ENCODE measurements at places on chromosomes 13 and 19.
A peak's percentile ranks its signal among the peaks of the same experiment; 100 is the strongest.

GRCh38 chr13:49219647-49220035, 497 bp upstream of the MLNR start:
- DNase-seq = no peak

DNA sequence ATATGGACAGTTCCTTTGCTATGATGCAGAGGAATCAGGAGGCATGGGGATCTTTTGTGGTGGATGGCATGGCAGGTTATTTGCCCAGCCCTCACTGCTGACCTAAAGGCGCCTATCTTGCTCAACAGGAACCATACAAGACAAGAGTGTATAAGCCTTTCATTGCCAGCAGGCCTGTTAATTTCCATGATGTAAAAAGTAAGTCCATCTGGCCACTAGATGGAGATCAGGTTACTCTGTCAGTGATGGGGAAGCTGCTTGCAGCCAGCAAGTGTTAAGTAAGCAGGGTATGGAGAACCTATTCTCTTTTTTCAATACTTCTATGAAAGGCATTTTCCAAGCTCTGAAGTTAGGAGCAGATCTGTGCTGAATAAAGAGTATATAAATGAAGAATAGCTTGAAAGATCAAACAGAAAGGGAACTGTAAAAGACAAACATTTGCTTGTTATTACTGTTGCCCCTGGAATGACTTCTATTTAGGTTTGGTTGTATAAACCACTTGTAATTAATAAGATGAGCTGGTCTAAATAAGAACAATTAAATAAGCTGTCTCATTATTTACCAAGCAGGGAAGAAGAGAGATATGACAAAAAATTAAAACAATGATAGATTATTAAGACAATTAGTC, 210.9 kb downstream of the RGCC start:
- peak; percentile 94 for DNase-seq

DNA sequence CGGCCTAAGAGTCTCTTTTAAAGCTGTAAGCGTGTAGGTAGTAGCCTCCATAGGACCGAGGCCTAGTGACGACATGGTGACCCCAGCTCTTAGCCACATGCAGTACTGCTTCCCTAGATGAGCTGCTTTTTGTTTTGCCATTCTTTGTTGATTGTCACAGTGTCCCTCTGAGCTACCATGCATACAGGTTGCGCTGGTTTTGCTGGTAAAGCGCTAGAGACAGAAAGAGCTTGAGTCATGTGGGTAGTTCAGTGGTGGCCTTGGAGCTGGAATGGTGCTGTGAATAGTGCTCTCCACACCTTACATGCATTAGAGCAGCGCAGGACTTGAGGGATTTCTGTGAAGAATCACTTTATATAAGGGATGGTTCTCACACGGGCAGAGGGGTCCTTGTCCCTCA, 5.1 kb downstream of the HNRNPM start:
- no peak for DNase-seq

DNA sequence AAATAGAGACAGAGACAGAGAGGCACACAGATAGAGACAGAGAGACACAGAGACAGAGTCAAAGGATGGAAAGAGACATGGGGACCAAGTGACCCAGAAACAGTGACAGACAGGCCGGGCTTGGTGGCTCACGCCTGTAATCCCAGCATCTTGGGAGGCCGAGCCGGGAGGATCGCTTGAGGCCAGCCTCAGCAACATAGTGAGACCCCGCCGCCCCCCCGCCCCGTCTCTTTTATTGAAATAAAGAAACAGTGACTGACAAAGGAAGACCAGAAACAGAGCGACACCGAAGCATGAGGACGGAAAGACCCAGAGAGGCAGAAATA, 848 bp upstream of the NECTIN2 start:
- DNase-seq = no peak

DNA sequence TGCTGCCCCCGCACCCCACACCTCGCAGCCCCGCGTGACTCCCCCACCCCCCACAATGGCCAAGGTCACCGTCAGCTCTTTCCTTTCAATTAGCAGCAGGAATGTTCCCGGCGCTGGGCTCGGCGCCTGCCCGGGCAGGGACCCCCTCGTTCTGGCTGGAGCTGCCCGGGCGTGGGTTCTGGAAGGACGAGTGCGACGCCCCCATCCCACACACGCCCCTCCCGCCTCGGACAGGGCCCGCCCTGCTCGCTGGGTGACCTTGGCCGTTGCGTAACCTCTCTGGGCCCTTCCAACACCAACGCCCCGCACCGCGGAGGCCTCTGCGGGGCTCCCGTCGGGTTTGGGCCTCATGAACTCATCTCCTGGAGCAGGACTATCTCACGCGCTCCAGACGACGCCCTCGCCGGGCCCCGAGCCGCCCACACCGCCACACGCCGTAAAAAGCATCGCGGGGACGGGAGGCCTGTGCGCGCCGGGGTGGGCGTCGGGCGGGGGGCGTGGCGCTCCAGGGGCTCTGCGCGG, 10.3 kb downstream of the PALM start:
- peak; percentile 37 for DNase-seq

DNA sequence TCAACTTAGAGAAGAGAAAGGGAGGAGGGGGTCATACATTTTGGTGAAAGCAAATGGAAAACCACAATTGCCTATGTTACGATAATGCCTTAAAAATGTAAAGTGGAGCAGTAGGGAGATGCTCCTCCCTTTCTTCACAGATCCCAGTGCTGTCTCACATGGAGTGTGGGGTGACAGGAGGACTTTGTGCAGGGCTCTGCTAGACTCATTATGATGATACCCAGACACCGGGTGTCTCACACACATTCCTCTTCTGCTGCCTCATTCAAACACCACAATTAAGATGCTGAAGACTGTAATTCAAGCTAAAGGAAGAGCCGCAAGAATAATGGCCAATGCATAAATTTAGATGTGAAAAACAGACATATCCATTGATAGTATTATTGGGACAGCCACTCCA, 150.6 kb downstream of the LHFPL6 start:
- DNase-seq = peak; percentile 9

DNA sequence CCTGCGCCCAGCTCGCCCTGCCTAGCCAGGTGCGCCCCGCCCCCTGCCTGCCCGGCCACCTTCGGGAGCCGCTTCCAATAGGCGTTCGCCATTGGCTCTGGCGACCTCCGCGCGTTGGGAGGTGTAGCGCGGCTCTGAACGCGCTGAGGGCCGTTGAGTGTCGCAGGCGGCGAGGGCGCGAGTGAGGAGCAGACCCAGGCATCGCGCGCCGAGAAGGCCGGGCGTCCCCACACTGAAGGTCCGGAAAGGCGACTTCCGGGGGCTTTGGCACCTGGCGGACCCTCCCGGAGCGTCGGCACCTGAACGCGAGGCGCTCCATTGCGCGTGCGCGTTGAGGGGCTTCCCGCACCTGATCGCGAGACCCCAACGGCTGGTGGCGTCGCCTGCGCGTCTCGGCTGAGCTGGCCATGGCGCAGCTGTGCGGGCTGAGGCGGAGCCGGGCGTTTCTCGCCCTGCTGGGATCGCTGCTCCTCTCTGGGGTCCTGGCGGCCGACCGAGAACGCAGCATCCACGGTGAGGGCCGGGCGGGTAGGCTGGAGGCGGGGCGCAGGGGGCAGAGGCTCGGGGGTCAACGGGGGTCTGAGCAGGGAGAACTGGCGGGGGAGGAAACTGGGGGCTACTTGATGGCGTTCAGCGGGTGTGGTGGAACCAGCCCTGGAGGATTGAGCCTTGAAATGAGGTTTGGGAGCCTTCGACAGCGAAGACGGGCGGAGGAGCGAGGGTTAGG, at the start of gene SPINT2:
SPINT2 (plus strand) TSS at position 88 of the 727 bp plus-strand sequence; CDS start at position 408, 320 bp downstream.
- no peak for DNase-seq

- no peak for DNase-seq
These were observed 5.5 kb downstream of the ISYNA1 start for GRCh38 chr19:18432275-18433014.

GRCh38 chr19:13942023-13942684, 3.9 kb upstream of the PODNL1 start:
- DNase-seq = peak; percentile 20

DNA sequence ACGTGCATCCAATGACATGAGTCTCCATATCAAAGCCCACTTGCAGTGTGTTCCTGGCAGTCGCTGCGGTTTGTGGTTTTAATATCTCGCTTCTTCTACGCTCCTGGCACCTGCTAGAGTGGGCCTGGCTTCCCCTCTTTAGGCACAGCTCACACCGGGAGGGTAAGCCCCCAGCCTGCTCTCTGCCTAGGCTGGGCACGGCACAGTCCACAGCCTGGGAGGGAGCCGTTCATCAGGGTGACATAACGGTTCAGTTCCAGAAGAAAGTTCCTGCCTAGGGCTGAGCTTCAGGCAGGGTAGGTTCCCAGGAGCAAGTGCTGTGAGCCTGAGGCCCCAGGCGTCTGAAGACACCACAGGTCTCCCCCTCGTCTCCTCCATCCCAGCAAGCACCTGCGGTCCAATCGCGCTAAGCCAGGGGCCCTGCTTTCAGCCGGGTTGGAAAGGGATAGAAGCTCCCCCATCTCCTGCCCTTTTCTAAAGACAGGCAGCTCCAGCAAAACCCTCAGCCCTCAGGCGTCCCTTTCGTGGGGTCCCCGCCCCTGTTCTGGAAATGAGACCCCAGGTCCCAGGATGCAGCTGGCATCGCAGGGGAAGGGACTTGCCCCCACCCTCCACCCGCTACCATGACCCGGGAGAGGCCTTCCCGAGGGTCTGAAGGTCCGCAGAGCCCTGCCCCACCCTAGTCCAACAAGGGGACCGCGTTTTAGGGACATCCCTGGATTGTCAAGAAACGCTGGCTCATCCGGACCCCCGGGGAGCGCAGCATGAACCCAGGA, 121.6 kb upstream of the ZNF507 start:
- DNase-seq = no peak

DNA sequence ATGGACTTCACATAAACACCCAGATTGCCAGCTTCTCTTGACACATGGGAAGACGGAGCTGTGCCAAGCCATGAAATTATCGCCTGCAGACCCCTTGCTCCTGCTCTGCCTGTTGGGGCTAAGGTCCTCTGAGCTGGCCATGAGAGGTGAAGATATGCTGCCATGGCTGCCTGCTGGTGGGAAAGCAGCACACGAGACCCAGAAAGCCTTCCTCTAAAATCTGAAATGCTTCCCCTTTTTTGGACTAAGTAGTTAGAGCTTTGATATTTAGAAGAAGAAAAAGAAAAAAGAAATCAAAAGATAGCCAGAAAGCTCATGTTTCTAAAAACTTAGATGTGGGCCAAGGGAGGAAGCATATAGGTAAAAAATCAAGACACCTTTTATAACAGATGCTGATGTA, 11.2 kb downstream of the WDFY2 start:
- no peak for DNase-seq

DNA sequence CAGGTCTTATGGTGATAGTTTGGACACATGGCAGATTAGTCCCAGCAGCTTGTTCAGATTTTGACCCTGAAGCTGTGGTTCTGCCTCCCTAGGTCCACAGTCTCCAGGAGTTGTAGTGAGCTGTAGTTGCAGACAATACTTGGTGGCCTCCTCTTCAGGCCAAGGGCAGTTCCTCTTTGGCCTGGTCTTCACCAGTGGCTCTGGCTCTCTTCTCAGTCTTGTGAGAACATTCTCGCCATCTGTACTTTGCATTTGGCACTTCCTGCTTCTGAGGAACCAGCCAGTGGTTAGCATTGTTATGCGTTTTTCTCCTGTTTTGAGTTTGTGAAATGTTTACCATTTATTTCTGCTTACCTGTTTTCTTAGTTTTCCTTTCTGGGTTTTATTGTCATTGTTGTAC, 40.7 kb downstream of the PCCA start:
- DNase-seq = no peak

GRCh38 chr19:3607303-3608078, 816 bp upstream of the TBXA2R start:
- peak; percentile 40 for DNase-seq

- no peak for DNase-seq
These were observed 27.9 kb upstream of the RCBTB2 start for GRCh38 chr13:48560657-48561337.

DNA sequence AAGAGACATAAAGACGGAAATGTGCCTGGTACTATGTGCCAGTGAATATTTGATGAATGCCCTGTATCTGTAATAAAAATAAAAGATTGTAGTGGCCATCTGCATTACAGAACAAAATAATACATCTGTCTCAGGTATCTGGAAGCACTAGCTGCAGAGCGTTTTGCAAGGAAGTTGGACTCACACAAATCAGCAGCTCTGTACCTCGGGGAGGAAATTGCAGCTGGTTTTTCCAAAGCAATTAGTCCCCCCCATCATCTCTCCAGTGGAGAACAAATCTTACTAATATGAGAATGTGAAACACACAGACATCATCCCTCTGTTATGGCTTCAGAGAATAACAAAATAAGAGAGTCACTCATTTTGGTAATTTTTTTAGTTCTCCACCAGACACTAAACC, 245.3 kb downstream of the ITGBL1 start:
- DNase-seq = no peak

GRCh38 chr19:54731191-54731590, 6.9 kb downstream of the KIR3DL3 start:
- DNase-seq = no peak

DNA sequence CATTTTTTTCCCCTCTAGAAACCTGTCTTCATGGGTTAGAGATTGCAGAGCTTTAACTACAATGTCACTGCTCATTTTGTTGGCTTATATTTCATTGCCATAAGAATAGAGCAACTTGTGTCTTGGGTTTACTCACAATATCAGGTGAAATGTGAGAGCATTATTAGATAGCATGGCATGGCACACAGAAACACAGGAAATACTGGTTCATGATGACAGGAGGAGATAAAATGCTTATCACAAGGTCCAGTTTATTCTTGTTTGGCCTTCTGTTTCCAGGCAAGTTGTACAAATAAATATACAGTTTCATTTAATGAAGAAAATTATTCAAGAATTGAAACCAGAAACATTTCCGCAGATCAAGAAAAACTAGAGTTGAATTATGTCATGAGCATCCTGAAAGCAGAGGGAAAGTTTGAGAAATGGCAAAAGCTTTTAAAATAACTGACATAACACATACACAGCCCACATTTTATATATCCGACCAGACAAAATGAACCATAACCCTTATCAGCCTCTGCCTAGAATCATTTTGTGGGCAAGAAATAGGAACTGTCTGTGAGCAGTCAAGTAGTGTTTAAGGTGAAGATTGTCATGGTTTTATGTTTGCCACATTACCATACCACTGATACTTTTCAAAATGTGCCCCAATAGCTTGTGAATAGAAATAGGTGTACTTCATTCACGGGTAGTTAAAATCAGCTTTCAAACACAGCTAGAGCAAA, 297.9 kb upstream of the ARGLU1 start:
- DNase-seq = no peak

DNA sequence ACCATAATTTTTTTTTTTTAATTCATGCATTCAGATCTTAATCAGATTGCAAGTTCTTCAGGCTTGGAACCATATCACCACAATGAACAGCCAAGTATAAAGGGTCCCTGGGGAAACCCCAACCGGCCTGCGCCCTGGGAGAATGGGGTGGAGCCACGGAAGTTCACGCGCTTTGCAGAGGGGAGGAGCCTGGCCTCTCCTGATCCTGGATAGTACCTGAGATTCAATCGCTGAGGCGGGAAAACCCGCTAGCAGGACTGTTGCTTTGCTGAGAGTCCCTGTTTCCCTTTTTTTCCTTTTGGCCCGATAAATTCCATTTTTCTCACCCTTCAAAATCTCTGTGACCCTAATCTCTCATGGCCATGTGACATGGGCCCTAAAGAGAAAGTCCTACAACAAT, 385.1 kb downstream of the IRS2 start:
- no peak for DNase-seq

GRCh38 chr13:31827707-31828106, 88.4 kb downstream of the RXFP2 start:
- DNase-seq = no peak
